ENCODE measurements at places on chromosomes 2 and 18. TPM values are rescaled to one million over a fixed set of nuclear protein-coding genes. Genes with fewer than 3 reads are reported as not detected.

The KCNK3 gene
- total RNA-seq: under 0.01 TPM

The FAP gene
- 143 TPM for total RNA-seq

The GKN1 gene
- total RNA-seq: not detected

The NT5DC4 gene
- total RNA-seq: not detected

The CACNB4 gene
- 1.2 TPM for total RNA-seq

The POTEC gene
- total RNA-seq: not detected

The FEV gene
- total RNA-seq: under 0.01 TPM

The GPBAR1 gene
- total RNA-seq: not detected

The SCYGR2 gene
- not detected for total RNA-seq

The VIT gene
- total RNA-seq: 2.3 TPM

The DOK6 gene
- total RNA-seq: 5.6 TPM

The ITGA4 gene
- 81.6 TPM for total RNA-seq

The CAPN14 gene
- total RNA-seq: 0.33 TPM

The DLX1 gene
- 0.15 TPM for total RNA-seq

Data from smooth muscle cell of trachea (primary cell).